ENCODE measurements at places on chromosomes 11 and 22. TPM values are rescaled to one million over a fixed set of nuclear protein-coding genes. Genes with fewer than 3 reads are reported as not detected.

Gene PAMR1
- total RNA-seq = 0.94 TPM

Gene MS4A6E
- total RNA-seq = not detected

Gene OR10S1
- not detected for total RNA-seq

Gene ENTHD1
- not detected for total RNA-seq
